ENCODE measurements at places on chromosomes 13 and 19.

- DNase-seq: no peak
Observed at GRCh38 chr19:38699027-38699346, 45.3 kb downstream of the CAPN12 start.

- DNase-seq: peak; percentile 58
Observed at GRCh38 chr19:1259206-1259875, 9.8 kb upstream of the CIRBP start.

- no peak for DNase-seq
Observed at GRCh38 chr13:38463048-38463447, 113.4 kb downstream of the UFM1 start.

GRCh38 chr13:103958691-103959090 lies 892.5 kb upstream of the SLC10A2 start:
- no peak for DNase-seq

- no peak for DNase-seq
Observed at GRCh38 chr19:29660835-29661234, 4.4 kb upstream of the PLEKHF1 start.
